ENCODE measurements at places on chromosomes 7 and 10.
A peak's percentile ranks its signal among the peaks of the same experiment; 100 is the strongest.

DNA sequence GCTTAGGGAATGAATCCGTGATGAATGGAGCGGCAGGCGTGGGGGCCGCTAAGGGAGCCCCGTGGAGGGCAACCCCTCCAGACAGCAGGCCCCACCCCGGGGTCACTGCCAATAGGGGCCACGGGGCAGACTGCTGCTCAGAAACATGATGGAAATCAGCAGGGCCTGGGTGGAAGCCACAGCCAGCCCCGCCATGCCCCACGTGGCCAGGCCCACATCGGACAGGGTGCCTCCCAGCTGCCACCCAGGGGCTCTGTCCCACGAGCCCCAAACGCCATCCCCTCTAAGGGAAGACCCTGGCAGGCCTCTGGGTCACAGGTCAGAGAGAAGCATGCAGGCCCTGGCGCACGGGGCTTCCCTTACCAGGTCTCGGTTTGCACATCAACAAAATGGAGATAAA, 28.4 kb downstream of the TNRC18 start:
- no peak for DNase-seq

DNA sequence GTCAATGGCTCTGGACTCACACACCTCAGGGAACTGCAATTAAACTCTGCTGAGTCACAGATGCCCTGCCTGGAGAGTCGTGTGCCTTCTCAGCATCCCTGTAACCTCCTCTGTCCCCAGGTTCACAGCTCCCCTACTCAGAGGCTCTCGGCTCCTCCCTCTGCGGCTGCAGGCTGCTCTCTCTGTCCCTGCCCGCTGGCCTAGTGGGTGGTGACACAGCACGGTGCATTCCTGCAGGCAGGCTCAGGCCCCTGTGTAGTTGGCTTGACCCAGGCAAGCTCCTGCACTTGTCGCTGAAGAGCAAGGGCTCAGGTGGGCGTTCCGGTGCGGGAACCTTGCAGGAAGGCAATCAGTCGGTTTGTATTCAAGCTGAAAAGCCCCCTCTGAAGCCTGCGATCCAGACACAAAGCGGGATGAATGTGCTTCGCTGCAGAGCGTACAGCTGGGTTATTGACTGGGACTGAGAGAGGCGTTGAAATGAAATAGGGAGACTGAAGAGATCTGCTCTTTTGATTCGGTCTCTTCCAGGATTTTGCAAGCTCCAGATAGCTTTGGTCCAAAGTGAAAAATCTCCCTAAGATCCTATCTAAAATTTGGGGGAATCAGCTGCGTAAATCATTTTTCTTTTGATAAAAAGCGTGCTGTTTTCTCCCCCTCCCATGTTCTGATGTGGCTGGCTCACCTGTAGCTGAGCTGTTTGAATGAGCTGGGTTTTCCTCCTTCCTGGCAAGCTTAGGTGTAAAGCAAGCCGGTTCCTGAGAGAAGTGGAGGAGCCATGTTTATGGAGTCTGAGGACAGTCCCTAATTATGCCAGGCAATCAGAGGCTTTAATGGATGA, 208.7 kb upstream of the PHYHIPL start:
- no peak for DNase-seq

- DNase-seq = no peak
Measured at GRCh38 chr7:12570168-12570533, 369 bp upstream of the SCIN start.

DNA sequence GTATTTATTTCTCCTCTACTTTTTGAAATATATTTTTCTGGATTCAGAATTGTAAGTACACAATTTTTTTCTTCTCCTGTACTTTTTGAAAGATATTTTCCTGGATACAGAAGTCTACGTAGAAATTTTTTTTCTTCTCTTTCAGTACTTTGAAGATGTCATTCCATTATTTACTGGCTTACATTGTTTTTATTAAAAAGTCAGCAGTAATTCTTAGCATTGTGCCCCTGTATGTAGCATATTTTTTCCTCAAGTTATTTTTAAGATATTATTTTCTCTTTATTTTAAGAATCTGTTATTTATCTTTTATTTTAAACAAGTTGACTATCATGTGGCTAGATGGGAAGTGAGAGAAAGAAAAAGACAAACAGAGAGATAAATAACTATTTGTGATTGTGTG, 119.0 kb upstream of the NPSR1 start:
- DNase-seq = no peak

- no peak for DNase-seq
Measured at GRCh38 chr10:73959484-73960243, 38.3 kb upstream of the VCL start.

- DNase-seq = no peak
Measured at GRCh38 chr7:131844369-131844768, 287.9 kb upstream of the PODXL start.

- no peak for DNase-seq
Measured at GRCh38 chr7:129465080-129465479, 30.8 kb downstream of the STRIP2 start.

GRCh38 chr10:99531696-99532593, 797 bp upstream of the NKX2-3 start:
- DNase-seq = no peak

GRCh38 chr7:113159746-113160339, 41.5 kb upstream of the SMIM30 start:
- DNase-seq = no peak

DNA sequence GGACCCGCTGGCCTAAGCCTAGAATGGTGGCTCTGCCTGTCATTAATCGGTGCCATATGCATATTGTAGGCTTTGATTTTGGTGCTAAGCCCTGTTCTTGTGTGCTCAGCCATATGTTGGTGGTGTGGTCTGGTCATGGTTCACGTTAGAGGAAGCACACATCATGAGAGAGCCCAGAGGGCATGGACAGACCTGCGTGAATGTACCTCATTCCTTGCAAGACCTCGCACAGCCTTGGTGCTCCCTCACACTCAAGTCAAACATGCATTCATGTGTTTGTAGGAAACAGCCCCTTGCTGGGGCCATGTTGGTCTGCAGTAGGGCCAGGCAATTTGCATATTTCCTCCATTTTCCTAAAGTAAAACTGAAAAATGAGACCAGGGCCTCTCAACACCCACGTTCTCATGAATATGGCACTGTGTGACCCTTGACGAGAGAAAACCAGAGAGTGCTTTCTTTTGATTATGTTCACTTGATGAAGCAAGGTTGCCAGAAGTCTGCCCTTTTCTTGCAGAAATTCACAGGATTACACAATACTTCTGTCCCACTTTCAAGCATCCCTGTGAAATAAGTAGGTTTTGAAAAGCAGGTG, 268.7 kb downstream of the CELF2 start:
- DNase-seq = no peak

DNA sequence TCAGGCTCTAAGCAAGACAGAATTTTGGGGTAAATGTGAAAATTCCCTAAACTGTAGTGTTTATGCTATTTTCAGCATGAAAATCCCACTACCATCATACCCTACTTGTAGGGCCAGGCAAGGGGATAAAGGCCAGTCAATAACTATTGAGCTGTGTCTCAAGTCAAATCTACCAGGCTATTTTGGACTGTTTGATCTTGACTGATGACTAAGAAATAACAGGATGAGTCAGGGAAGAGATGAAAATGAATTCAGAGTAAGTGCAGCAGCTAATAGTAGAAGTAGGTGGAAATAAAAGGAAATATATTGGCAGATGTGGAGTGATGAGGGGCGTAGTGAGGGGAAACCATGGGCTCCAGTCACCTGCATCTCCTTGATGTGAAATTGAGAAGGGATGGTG, 225.8 kb upstream of the PHYHIPL start:
- DNase-seq = no peak

DNA sequence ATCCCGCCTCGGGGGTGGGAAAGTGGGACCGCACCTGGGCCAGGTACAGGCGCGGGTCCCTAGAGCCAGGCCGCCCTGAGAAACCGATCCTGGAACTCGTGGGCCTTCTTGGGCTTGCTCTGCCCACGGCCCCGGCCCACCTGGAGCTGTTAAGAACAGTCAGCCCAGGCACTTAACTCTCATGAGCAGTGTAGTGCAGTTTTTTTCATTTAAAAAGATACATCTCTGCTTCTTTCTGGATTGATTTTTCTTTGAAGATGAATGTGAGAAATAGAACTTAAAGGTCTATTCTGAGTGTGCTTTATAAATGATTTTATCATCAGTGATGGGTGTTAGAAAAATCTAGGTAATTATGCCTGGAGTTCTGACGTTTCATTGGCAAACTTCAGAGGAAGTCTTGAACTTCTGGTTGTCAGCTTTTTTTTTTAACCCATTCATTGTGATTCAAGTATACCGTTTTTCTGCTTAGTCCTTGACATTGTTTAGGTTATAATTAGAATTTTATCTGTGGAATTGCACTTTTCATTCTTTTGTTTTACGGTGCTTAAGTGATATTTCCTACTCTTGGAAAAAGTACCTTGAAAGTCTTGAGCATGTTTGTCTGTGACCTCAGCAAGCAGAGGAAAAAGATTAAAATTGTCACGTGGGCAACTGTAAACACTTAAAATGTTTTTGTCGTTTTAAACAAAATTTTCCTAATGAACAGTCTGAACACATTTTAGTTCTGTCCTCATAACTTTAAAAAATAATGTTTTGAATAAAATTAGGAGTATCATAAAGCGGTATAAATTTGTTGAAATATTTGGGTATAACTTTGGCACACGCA, 906 bp downstream of the CDK1 start:
- DNase-seq = no peak

- DNase-seq = no peak
Measured at GRCh38 chr10:88642209-88642608, 22.0 kb upstream of the LIPF start.

- DNase-seq = peak; percentile 62
Measured at GRCh38 chr7:22854158-22855048, 31.8 kb upstream of the TOMM7 start.

DNA sequence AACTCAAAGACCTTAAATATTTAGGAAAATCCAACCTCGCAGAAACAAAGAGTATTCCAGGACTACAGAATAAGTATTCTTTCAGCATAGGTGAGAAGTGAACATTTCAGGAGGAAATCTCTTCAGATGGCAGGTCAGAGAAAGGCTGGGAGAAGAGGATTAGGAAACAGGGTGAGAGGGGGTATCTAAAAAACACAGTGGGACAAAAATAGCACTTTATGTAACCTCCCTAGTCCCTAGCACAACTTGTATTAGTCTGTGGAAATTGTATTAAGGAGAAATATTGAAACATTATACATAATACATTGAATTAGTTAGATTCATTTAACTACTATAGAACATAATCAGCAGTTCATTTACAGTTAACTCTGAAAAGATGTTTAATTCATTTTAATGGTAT, 192.3 kb downstream of the CACNB2 start:
- DNase-seq = no peak

GRCh38 chr7:5553298-5553877, 129.8 kb upstream of the TNRC18 start:
- no peak for DNase-seq

GRCh38 chr7:44471436-44471835, 19.0 kb downstream of the NUDCD3 start:
- no peak for DNase-seq

DNA sequence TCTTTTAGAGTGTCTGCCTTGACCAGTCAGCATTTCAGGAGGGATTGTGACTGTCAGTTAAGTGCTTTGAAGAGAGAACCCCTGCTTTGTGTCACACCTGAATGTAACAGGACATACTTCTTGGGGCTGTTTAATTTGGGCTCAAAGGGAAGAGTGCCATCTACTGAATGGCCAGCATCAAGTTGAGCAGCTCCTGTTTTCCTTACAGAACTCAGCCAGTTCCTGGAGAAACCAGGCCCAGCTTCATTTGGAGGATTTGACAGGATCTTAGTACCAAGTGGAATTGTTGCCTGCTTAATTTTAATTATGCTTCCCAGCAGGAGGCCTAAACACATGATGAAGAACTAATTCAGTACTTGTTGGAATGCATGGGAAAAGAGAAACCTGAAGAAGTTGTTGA, 8.3 kb downstream of the ADD3 start:
- no peak for DNase-seq

DNA sequence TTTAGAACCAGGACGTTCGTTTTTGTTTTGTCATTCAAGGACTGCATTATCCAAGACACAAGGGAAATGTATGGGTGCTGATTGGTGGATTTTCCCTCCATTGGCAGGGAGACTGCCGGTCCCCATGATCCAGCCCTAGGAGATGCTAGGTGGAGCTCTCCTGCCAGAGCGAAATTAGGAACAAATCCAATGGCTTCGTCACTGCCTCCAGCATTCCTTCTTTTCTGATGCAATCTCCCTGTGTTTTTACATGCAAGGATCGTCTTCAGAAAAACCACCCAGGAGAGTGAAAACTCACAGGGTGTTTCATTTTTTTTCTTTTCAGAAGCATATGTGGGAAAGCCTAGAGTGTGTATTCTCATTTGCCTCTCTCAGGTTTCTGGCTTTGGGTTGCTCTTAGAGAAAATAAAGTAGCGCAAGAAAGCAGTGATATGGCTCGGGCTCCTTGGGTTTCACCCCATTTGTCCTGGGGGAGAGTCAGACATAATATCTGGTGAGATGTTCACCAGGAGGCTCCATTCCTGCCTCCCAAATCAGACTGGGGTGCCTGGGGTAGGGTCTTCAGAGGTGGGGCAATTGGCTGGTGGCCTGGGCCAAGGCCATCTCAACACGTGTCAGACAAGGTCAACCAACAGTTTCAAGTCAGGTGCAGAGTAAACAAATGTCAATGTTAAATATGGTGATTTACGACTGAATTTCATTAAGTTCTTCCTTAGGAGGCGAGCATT, 450.9 kb upstream of the MKI67 start:
- no peak for DNase-seq

- no peak for DNase-seq
Measured at GRCh38 chr7:49707891-49708290, 65.5 kb upstream of the VWC2 start.

- peak; percentile 21 for DNase-seq
Measured at GRCh38 chr7:155009570-155010157, 6.7 kb upstream of the PAXIP1 start.

Measured in activated CD4-positive, CD25-positive, alpha-beta regulatory T cell treated with anti-CD3 and anti-CD28 coated beads, Interleukin-2, amount 50 U/mL, for 16 hours (primary cell).